ENCODE measurements at places on chromosomes 5 and 9.

DNA sequence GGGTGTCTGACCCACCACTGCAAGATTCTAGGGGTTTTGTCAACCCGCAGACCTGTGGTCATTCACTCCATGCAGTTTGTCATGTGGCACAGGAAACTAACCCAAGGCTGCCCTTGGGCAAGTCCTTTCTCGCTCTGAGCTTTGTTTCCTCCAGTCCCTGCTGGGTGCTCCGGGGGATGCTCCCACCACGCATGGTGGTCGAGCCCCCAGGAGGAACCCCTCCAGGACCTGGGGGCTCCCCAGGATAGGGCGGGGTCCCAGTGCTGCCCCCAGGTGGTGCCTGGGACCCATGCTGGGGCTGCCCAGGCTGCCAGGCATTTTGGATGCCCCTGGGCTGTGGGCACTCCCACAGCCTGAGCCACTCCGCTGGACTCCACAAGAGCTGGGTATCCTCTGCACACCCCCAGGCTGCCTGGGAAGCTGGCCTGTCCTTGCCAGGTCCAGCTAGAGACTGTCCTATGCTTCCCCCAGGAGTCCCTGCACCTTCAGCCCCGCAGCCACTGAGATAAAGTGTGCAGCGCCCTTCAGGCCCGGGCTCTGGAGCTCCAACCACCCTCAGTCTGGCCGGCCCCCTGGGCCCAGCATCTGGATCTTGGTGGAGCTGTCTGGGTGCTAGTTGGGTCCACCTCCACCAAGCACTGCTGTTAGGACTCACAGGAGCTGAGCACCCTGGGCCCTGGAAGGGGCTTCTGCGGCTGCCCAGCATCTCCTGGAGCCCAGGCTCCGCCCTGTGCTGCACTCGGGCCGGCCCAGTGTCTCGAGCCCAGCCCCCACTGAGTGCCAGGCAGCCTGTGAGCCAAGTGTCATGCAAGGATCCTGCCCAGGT is 104.3 kb downstream of the PHF2 start:
- DNase-seq, result no peak

- no peak for DNase-seq
Measured at GRCh38 chr5:6435356-6435755, 13.3 kb upstream of the UBE2QL1 start.

DNA sequence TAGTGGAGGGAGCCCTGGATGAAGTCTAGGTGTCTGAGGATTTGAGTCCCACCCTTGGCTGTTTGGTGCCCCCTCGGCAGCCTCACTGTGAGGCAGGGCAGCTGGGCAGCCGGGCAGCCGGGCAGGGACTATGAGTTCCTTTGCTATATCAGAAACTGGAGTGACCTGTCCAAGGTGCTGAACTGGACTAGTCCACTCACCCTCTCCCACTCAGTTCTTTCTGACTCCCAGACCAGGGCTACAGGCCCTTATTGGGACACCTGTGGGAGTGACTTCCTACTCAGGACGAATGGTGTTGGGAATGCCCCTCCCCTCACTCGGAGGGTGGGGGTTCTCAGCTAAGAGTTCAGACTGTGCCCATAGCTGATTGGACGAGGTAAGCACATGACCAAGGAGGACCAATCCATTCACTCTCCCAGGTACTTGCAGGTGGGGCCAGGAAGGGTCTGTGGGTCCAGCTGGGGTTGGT is 34.1 kb upstream of the RAPGEF1 start:
- DNase-seq, result no peak

GRCh38 chr5:158170060-158170459 is 311.1 kb upstream of the CLINT1 start:
- no peak for DNase-seq

DNA sequence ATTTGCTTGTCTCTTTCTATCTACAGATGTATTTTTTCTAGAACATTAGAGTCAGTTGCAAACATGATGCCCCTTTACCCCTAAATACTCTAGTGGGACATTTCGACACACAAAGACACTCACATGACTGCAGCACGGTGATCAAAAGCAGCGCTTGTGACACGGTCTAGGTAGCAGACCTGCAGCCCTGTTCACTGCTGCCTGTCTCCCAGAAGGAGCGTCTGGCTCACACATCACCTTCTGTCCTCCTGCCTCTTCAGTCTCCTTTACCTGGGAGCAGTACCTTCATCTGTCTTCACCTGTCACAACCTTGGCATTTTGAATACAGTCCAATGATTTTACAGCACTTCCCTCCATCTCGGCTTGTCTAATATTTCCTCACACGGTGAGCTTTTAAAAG is 51.9 kb upstream of the SH3PXD2B start:
- DNase-seq, result no peak

Measured in stimulated activated CD8-positive, alpha-beta memory T cell treated with anti-CD3 and anti-CD28 coated beads, Interleukin-2, amount 100 ng/mL, for 1 hour (primary cell).